Esophagus mucosa (tissue), 1 donor: ENCODE measurements at places on chromosomes 1 and 21. TPM values are rescaled to one million over a fixed set of nuclear protein-coding genes. Genes with fewer than 3 reads are reported as not detected.

COL6A2 gene
- total RNA-seq = 20.5 TPM

GRCh38 chr1:12745126-12745991, 641 bp upstream of the CFAP107 start:
- no peak for ATAC-seq

- ATAC-seq = no peak
Observed at GRCh38 chr1:5002676-5003075, 348.3 kb downstream of the AJAP1 start.

DNA sequence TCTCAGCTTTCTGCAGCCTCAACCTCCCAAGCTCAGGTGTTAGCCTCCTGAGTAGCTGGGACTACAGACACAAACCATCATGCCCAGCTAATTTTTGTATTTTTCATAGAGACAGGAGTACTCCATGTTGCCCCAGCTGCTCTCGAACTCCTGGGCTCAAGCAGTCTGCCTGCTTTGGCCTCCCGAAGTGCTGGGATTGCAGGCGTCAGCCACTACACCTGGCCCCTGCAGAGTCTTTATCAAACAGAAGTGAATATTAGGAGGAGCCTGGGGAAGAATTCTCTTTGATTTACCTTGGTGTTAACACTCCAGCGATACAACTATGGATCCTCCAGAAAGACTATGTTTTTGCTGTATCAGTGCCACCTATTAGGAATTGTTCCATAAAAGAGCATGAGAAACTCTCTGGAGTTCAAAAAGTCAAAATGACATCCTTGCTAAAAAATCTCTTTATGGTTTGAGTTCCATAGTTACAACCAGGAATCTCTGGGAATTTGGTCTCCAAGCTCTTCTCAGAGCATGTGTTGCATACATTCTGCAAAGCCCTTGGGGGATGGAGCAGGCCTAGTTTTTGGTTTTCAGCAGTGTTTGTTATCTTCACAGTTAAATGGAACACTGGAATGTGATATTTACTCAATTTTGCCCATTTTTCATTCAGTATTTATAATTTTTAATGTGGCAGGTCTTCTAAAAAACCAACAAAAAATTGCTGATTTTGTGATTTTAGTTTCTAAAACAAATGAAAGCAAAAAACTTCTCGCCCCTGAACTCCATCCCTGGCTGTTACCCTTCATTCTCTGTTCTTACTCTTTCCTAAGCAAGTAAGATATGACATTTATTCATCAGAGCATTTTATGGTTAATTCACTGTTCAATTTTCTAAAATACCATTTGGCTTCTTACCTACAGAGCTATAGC, 77.3 kb downstream of the OLFML2B start:
- ATAC-seq = no peak

DNA sequence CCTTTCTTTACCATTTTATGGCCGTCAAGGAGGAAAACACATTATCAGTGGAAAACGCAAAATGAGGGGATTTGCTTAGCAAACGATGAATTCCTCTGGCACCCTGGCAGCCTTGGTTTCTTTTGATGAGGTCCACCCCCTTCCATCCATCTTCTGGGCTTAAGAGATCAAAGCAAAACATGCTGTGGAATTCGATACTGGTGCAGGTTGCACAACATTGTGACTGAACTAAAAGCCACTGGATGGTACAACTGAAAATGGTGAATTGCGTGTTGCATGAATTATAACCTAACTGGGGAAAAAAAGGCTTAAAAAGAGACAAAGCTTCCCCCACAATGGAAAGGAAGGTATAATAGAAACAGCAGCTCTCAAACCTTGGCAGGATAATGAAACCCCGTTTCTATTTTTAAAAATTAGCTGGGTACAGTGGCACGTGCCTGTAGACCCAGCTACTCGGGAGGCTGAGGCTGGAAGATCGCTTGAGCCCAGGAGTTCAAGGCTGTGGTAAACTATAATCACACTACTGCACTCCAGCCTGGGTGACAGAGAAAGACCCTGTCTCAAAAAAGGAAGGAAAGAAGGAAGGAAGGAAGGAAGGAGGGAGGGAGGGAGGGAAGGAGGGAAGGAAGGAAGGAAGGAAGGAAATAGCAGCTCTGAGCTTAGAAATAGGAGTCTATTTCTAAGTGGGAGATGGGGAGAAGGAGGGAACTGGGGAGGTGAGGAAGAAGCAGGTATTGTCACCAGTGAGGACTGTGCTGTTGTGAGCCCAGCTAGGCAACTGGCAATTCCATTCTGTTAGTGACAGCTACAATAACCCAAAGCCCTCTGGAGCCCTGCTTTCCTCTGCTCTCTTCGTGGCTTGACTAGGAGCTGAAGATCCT, 29.0 kb upstream of the LGALS8 start:
- no peak for ATAC-seq

DIO1 gene
- total RNA-seq = not detected

DNA sequence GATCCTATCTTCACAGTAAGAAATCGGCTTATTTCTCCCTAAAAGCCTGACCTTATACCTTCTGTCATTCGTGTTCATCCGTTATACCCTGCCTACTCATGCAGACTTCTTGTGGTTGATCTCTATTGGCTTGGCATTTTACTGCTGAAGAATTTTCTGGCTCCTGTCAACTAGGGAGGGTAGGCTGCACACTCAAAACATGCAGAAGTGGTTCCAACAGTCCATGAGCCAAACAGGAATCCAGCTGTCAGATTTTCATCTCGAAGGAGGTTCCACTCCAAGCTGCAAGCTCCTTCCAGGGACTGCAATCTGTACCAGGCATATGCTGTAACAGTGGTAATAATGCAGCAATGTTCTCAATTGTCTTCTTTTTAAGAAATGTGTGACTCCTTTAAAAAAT, 10.1 kb downstream of the DNAJC11 start:
- no peak for ATAC-seq

- no peak for ATAC-seq
Observed at GRCh38 chr1:175072099-175072951, 4.7 kb downstream of the TNN start.

- ATAC-seq = no peak
Observed at GRCh38 chr1:86289161-86289560, 107.0 kb downstream of the ODF2L start.

CAPN9 gene
- not detected for total RNA-seq

GRCh38 chr1:15681349-15682292, 2.5 kb upstream of the PLEKHM2 start:
- peak; percentile 55 for ATAC-seq

- ATAC-seq = no peak
Observed at GRCh38 chr1:109886827-109887226, 23.8 kb upstream of the CSF1 start.
